ENCODE measurements at places on chromosomes 7 and 10. TPM values are rescaled to one million over a fixed set of nuclear protein-coding genes. Genes with fewer than 3 reads are reported as not detected.

- no peak for DNase-seq
Measured at GRCh38 chr7:143436325-143436946, 6.8 kb upstream of the TAS2R60 start.

- DNase-seq: no peak
Measured at GRCh38 chr7:143512488-143513340, 35.0 kb downstream of the TAS2R41 start.

- no peak for DNase-seq
Measured at GRCh38 chr10:86087716-86088115, 278.9 kb downstream of the GRID1 start.

DNA sequence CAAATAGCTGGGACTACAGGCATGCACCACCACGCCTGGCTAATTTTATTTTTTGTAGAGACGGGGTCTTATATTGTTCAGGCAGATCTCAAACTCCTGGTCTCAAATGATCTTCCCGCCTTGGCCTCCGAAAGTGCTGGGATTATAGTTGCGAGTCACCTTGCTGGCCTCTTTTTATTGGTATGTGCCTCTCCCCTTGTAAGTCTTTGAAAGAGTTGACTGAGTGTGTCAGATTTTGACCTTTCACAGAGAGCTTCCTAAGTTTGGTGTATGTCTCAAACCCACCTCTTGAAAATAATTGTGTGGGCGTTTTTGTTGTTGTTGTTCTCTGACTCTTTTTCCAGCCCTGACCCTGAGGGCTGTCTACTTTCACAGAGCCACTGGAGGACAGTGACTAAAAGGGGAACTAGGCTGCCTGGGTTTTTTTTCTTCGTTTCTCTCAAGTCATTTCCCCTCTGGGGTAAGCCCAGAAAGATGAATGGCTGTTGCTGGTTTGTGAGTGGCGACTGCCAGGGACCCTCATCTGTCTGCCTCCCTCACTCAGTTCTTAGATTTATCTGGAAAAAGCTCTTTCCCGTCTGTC lies 262.8 kb downstream of the ZEB1 start:
- DNase-seq: no peak

DNA sequence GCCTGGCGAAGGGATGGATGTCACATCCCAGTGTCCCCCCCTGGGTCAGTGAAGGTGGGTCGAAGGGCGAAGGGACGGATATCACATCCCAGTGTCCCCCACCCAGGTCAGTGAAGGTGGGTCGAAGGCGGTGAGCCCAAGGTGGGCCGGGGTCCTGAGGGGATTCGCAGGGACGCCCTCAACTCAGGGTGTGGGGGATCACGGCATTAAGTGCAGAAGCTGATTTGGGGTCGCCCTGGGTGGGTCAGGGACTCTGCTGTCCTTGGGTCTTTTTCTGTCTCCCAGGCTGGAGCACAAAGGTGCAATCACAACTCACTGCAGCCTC lies 21.9 kb downstream of the ADAP1 start:
- DNase-seq: no peak

DNA sequence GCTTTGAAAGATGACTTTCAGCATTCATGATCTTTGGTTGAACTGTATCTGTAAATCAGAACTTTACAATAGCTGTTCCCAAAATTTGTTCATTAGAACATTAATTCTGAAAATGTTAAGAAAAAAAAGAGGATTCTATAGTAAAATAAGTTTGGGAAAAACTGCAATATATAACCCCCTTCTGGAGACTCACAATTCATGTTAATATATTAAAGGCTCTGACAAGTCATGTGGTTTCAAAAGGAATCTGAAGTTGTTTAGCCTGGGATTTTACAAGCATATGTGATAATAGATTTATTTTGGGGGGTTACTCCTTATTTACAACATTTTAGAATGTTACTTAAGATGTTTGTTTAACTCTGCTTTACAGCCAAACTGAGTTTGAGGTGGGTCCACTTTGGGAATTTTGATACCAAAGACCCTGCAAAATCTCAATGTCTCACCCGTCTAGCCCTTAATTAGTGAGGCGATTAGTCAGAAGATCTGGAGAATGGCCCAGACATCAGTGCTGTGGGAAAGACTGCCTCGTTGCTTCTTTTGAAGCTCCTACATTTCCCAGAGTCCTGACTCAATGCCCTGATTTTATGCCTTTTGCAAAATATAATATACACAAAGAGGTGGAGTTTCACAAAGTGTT lies 40.0 kb downstream of the CDK1 start:
- no peak for DNase-seq

GRCh38 chr7:155644971-155645509 lies 579 bp downstream of the RBM33 start:
- no peak for DNase-seq

GPR85 gene
- 0.22 TPM for total RNA-seq

COA1 gene
- 74.7 TPM for total RNA-seq

SBDS gene
- total RNA-seq: 82.9 TPM

ST8SIA6 gene
- total RNA-seq: 0.23 TPM

SH2D4B gene
- total RNA-seq: not detected

CPEB3 gene
- total RNA-seq: 0.58 TPM
